ENCODE measurements at places on chromosomes 1 and 21.

GRCh38 chr1:160080381-160081100 lies 797 bp upstream of the KCNJ9 start:
- no peak overlapping the region for H3K4me3 ChIP-seq
- peaks cover 26% of the 10 kb centered on the region for H3K4me1 ChIP-seq
- peaks cover 59% of the 10 kb centered on the region for H3K27me3 ChIP-seq
- peaks cover 9% of the 10 kb centered on the region for H3K36me3 ChIP-seq
- no peak overlapping the region for H3K27ac ChIP-seq
- DNase-seq: no peak

DNA sequence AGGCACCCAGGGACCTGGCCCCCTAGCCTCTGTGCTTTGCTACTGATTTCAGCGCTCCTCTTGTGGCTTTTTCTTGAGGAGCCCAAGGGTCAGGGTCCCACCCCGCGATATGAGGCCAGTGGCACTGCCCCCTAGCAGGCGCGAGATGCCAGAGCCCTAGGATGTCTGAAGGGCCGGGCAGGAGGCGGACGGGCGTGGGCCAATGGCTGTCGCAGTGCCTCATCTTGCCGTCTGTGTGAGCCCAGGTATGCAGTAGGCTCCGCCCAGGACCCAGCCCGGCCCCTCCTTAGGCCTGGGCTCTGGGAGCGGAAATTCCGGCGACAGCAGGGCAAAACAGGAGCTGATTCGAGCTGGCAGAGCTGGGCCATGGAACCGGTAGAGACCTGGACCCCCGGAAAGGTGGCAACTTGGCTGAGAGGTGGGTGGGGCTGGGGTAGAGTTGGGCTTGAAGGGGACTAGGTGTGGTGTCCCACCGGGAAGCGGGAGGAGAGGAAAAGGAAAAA lies at the start of gene CNKSR1:
Gene CNKSR1, plus strand, starts transcription at position 310 of the 503 bp plus-strand sequence. Its CDS starts 57 bp downstream, at position 367.
- H3K36me3 ChIP-seq: peaks cover 3% of the 10 kb centered on the region
- peak within 1 kb of the TSS; percentile 30 for H3K4me3 ChIP-seq
- peaks cover 5% of the 10 kb centered on the region for H3K4me1 ChIP-seq
- no peak within 1 kb of the TSS for H3K27ac ChIP-seq
- DNase-seq: no peak

DNA sequence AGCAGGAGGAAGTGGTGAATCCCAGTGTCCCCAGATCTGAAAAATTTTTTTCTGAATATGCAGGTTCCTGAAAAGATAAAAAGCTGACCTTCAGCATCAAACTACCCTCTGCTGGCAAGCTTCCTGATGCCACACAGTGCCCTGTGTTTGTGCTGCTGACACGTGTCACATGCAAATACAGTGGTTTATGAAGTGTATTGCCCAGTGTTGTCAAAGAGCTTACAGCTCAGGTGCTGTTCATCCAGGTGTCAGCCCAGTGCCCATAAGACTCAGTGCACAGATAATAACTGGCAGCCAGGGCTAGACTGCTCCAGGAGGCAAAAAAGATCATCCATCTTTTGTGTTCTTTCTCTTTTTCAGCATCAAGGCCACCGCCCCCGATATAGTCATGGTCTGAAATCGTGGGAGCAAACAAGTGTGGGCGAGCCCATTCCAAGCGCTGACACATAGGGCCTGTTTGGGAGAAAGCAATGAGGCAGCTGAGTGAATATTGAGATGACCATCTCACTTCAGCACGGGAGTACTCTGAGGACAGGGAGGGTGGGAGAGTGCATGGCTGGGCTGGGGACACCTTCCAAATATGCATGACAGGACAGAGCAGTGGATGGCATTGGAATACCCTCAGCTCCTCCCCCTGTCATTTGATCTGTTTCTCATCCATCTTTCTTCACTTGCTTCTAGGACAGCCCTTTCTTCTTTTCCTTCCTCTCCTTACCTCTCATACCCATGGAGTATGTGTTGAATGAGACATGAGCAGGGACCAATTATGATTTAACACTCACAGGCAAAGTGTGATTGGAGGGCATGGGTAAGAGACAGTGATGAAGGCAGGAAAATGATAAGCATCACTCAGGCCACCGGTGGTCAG lies 6.4 kb upstream of the KCNK1 start:
- H3K4me3 ChIP-seq: no peak overlapping the region
- no peak for DNase-seq
- peaks cover 29% of the 10 kb centered on the region for H3K27me3 ChIP-seq
- H3K4me1 ChIP-seq: no peaks in the 10 kb centered on the region

- H3K27ac ChIP-seq: no peak overlapping the region
- H3K36me3 ChIP-seq: peaks cover 38% of the 10 kb centered on the region
- DNase-seq: no peak
- H3K4me3 ChIP-seq: no peak overlapping the region
- no peaks in the 10 kb centered on the region for H3K4me1 ChIP-seq
Observed at GRCh38 chr1:224133741-224134299, 19.9 kb downstream of the FBXO28 start.

DNA sequence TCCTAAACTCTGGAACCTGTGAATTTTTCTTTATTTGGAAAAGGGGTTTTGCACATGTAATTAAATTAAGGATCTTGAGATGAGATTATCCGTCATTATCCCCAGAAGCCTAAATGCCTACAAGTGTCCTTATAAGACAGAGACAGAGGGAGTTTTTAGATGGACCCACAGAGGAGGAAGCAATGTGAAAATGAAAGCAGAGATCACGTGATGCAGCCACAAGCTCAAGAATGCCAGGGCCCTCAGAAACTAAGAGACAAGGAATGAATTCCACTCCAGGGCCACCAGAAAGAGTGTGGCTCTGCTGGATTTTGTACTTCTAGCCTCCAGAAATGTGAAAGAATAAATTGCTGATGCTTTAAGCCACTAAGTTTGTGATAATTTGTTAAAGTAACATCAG lies 183.6 kb upstream of the UBE2U start:
- H3K4me1 ChIP-seq: peaks cover 6% of the 10 kb centered on the region
- no peak overlapping the region for H3K27ac ChIP-seq
- H3K36me3 ChIP-seq: no peaks in the 10 kb centered on the region
- no peak for DNase-seq
- no peak overlapping the region for H3K4me3 ChIP-seq

GRCh38 chr1:225811622-225812487 lies 1.9 kb downstream of the EPHX1 start:
- peaks cover 5% of the 10 kb centered on the region for H3K27me3 ChIP-seq
- no peak for DNase-seq
- no peak overlapping the region for H3K4me3 ChIP-seq
- peaks cover 15% of the 10 kb centered on the region for H3K4me1 ChIP-seq

GRCh38 chr21:39610703-39611102 lies 2.0 kb upstream of the B3GALT5 start:
- no peak overlapping the region for H3K27ac ChIP-seq
- H3K4me3 ChIP-seq: no peak overlapping the region
- peaks cover 6% of the 10 kb centered on the region for H3K4me1 ChIP-seq
- no peaks in the 10 kb centered on the region for H3K36me3 ChIP-seq
- peaks cover 33% of the 10 kb centered on the region for H3K27me3 ChIP-seq

DNA sequence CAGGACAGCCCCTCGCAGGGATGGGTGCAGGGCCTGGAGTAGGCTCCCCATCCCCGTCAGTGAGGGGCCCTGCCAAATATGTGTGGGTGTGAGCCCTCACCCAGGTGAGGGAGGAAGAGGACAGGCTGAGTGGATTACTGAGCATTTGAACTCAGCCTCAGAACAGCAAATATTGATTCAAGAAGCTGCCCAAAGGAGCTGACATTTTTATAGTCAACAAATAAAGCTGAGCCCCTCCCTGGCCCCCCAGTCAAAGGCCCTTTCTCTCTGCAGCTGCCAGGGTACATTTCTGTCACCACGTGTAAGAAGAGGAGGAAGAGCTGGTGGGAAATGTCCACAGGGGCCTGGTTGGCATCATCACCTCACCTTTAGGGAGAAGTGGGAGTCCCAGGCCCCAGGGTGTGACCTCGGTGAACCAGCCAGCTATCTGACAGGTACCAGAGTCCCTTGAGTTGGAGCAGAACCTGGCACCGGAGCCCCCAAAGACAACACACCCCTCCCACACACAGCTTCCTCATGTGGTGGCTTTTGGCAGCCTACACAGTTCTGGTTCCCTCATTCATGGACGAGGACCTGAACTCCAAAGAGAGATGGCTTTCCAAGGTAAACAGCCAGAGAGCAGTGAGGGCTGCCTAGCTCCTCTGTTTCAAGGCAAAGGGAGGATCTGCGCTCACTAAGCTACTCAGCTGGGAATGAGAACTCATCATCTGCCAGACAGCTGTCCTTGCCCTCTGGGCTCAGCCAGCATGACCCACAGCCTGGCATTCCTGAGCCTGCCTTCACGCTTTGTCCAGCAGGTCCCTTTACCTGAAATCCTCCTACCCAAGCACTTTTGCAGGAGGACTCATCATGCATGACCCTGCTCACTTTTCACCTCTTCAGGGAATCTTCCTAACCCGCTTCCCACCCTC lies 43.0 kb upstream of the TENT5C start:
- no peaks in the 10 kb centered on the region for H3K4me1 ChIP-seq
- H3K4me3 ChIP-seq: no peak overlapping the region
- no peak overlapping the region for H3K27ac ChIP-seq
- H3K27me3 ChIP-seq: peaks cover 2% of the 10 kb centered on the region
- no peaks in the 10 kb centered on the region for H3K36me3 ChIP-seq

GRCh38 chr1:218712677-218713076 lies 367.5 kb downstream of the TGFB2 start:
- no peaks in the 10 kb centered on the region for H3K4me1 ChIP-seq
- H3K4me3 ChIP-seq: no peak overlapping the region
- no peak for DNase-seq
- no peaks in the 10 kb centered on the region for H3K36me3 ChIP-seq

GRCh38 chr1:150516050-150516591 lies 569 bp downstream of the FALEC start:
- DNase-seq: peak; percentile 23
- peaks cover 20% of the 10 kb centered on the region for H3K4me1 ChIP-seq
- H3K36me3 ChIP-seq: peaks cover 4% of the 10 kb centered on the region
- H3K4me3 ChIP-seq: peak overlapping the region; percentile 89
- H3K27me3 ChIP-seq: no peaks in the 10 kb centered on the region
- peak overlapping the region; percentile 55 for H3K27ac ChIP-seq

DNA sequence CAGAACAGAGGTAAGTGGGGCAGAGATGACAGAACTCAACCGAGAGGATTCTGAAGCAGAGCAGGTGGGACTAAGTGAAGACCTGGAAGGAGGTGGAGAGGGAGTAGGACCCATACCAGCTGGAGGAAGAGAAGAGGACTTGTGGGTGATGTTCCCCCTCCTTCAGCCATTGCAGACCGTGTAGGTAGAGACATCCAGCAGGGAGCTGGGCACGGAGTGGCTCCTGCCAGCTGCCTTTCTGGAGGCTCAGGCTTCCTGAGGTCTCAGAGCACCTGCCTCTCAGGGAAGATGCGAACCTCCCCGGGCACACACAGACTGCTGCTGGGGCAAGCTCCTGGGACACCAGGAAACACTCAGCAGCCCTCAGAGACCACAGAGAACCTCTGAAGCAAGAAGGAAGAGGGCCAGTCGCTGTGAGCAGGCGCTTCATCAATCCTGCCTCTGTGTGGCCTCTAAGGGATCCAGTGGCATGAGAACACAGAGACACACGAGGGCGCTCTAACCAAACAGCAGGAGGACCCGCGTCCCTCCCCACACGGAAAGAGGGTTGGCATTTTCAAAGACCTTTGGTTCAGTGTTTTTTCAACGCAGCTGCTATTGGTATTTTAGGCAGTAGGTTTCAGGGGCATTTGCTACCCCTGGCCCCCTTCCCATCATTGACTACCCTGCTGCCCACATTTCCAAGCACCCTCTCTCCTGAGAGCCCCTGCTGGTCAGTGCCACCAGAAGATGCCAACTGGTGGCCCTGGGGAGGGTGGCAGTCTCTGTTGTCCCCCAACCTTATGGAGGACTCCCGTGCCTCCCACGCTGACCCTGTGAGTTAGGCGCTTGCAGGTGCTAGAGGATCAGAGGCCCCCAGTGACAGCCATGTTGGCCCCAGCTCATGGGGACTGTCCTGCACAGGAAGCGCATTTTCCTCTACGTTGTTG lies 89.6 kb upstream of the EDN2 start:
- no peak overlapping the region for H3K4me3 ChIP-seq
- no peaks in the 10 kb centered on the region for H3K27me3 ChIP-seq
- DNase-seq: peak; percentile 84
- H3K36me3 ChIP-seq: peaks cover 70% of the 10 kb centered on the region
- peak overlapping the region; percentile 44 for H3K27ac ChIP-seq

DNA sequence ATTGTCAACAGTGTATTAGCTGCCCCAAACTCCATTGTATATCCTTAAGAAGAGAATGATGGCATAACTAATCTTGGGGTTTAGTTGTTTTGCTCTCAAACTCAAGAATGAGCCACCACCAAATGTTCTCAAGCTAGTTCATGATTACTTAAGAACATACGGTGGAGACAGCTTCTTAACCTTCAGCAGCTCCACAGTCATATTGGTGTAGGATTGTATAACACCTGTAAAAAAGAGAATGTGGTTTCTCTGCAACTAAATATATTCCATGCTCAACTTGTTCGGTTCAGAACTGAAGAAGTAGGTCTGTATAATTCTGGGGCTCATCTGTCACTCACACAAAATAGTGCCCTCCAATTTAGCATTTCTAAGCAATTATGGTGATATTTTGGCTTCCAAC lies 177.9 kb upstream of the DUSP10 start:
- peaks cover 3% of the 10 kb centered on the region for H3K4me1 ChIP-seq
- H3K36me3 ChIP-seq: no peaks in the 10 kb centered on the region
- no peak overlapping the region for H3K4me3 ChIP-seq
- H3K27me3 ChIP-seq: no peaks in the 10 kb centered on the region

DNA sequence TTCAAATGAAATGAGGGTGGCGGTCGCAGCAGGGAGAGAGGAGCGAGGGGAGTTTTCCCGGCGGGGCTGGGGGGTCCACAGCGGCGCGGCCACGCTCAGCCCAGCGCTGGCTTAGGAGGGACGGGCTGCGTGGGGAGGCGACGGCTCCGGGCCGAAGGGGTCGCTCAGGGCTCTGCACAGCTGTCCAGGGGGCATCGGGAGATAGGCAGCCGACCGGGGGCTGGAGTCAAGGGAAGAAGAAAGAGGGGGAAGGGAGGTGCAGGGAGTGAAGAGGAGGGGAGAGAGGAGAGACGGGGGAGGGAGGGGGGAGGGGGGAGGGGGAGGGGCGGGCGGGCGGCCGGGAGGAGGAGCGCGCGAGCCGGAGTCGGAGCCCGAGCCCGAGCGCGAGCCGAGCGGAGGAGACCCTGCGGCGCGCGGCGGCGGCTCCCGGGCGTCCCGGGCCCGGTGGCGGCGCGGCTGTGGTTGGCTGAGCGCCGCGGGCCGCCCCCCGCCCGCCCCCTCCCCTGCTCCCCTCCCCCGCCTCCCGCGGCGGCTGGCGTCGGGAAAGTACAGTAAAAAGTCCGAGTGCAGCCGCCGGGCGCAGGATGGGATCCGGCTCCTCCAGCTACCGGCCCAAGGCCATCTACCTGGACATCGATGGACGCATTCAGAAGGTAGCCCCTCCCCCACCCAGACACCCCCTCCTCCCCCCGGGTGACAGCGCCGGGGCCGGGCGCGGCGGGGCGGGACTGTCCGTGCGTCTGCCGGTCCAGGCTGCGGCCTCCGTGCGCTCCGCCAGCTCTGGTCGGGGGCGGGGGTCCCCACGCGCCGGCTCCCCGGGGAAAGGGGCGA lies at the start of gene PDE9A:
Gene PDE9A, plus strand, starts transcription at position 391 of the 831 bp plus-strand sequence. Its CDS starts 194 bp downstream, at position 585.
- H3K4me1 ChIP-seq: peaks cover 23% of the 10 kb centered on the region
- H3K27ac ChIP-seq: no peak within 1 kb of the TSS
- no peaks in the 10 kb centered on the region for H3K36me3 ChIP-seq
- H3K4me3 ChIP-seq: peak within 1 kb of the TSS; percentile 71

- no peak overlapping the region for H3K4me3 ChIP-seq
- H3K36me3 ChIP-seq: no peaks in the 10 kb centered on the region
- H3K27me3 ChIP-seq: no peaks in the 10 kb centered on the region
- no peak for DNase-seq
- H3K27ac ChIP-seq: no peak overlapping the region
Observed at GRCh38 chr21:21029164-21029563, 31.0 kb downstream of the NCAM2 start.

Measured in activated naive CD8-positive, alpha-beta T cell treated with anti-CD3 and anti-CD28 coated beads, Interleukin-2, amount 50 U/mL, for 24 hours (primary cell).